Ovary (tissue), 10 donors: ENCODE measurements at places on chromosomes 4 and X. TPM values are rescaled to one million over a fixed set of nuclear protein-coding genes. Genes with fewer than 3 reads are reported as not detected.
A peak's percentile ranks its signal among the peaks of the same experiment; 100 is the strongest.

DNA sequence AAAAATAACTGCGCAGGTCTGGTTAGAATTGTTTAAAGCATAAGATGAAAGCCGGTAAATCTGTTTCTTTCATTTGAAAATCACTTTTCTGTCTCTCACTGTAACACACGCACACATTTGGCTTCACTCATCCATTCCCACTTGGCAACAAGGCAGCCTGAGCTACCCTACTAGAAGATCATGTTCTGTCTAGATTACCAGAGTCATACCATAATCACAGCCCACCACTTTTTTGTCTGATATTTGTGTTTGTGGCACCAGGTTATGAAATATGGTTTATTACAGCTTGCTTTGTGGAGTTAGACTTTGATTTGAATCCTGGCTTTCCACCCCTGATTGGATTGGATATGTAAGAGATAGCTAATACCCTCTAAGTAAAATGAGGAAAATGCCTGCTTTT is 2.2 kb downstream of the USO1 start:
- H3K27me3 ChIP-seq = no peaks in the 10 kb centered on the region
- H3K27ac ChIP-seq = peak overlapping the region; percentile 0
- H3K4me3 ChIP-seq = no peak overlapping the region
- no peak for DNase-seq

GRCh38 chrX:22268706-22269105 is 4.0 kb upstream of the CBLL2 start:
- DNase-seq = no peak
- H3K27me3 ChIP-seq = no peaks in the 10 kb centered on the region
- no peak overlapping the region for H3K27ac ChIP-seq
- no peaks in the 10 kb centered on the region for H3K4me1 ChIP-seq
- no peaks in the 10 kb centered on the region for H3K36me3 ChIP-seq
- no peak overlapping the region for H3K4me3 ChIP-seq

DNA sequence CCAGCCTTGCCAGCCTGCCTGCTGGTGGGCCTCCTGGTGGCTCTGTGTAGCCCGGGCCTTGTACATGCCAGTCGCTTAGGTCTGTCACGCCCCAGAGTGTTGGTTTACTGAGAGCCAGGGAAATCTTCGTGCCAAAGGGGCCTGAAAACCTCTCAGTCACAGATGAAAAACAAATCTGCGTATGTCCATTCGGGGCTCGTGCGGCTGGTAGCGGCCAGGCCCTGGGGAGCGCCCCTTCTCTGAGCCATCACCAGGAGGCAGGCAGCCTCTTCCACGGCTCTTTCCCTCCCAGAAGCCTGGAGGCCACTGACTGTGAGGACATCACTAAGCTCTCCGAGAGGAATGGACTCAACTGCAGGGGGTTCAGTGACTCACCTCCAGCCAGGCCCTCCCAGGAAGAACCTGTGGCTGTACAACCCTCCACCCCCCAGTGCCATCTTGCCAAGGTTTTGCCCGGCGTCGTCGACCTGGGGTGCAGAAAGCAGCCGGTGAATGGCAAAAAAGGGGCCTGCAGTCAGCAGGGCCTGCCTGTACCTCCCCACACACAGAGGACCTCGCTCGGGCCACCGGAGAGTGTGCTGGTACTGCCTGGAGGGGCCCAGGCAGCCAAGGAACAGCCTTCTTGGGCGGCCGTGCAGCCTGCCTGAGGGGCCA is 162.2 kb downstream of the BCOR start:
- no peaks in the 10 kb centered on the region for H3K36me3 ChIP-seq
- no peak overlapping the region for H3K27ac ChIP-seq
- DNase-seq = no peak
- H3K4me1 ChIP-seq = no peaks in the 10 kb centered on the region
- H3K27me3 ChIP-seq = no peaks in the 10 kb centered on the region

DNA sequence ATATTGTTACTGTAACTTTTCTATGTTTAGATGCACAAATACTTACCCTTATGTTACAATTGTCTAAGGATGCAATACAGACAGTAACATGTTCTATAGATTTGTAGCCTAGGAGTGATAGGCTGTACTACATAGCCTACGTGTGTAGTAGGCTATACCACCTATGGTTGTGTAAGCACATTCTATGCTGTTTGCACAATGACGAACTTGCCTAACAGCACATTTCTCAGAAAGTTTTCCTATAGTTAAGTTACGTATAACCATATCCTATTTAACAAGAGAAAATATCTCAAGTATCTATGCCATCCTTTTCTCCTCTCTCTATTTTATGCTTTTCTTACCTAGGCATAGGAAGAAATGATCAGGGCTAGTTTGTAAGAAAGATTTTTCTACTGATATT is 710.8 kb upstream of the HTR2C start:
- no peak overlapping the region for H3K27ac ChIP-seq
- H3K4me1 ChIP-seq = no peaks in the 10 kb centered on the region
- H3K27me3 ChIP-seq = no peaks in the 10 kb centered on the region
- DNase-seq = no peak

DNA sequence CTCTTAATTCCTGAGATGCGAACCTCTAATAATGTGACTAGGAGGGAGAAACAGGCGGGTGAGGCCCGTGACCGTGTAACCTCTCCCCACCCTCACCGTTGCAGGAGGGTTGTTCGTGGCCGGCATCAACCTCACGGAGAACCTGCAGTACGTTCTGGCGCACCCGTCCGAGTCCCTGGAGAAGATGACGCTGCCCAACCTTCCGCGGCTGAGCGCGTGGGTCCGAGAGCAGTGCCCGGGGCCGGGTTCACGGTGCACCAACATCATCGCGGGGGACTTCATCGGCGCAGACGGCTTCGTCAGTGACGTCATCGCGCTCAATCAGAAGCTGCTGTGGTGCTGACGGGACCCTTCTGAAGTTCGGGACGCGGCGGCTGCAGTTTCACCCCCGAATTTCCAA is 17.8 kb downstream of the PLCXD1 start:
- no peaks in the 10 kb centered on the region for H3K27me3 ChIP-seq
- H3K4me1 ChIP-seq = no peaks in the 10 kb centered on the region
- peak; percentile 22 for DNase-seq
- H3K36me3 ChIP-seq = no peaks in the 10 kb centered on the region

GRCh38 chr4:150720973-150721518 is 139.1 kb downstream of the MAB21L2 start:
- no peaks in the 10 kb centered on the region for H3K36me3 ChIP-seq
- H3K4me1 ChIP-seq = no peaks in the 10 kb centered on the region
- H3K4me3 ChIP-seq = no peak overlapping the region
- DNase-seq = no peak

- peak; percentile 48 for DNase-seq
- H3K4me3 ChIP-seq = peak overlapping the region; percentile 54
- no peaks in the 10 kb centered on the region for H3K27me3 ChIP-seq
- H3K4me1 ChIP-seq = peaks cover 1% of the 10 kb centered on the region
- H3K36me3 ChIP-seq = no peaks in the 10 kb centered on the region
- H3K27ac ChIP-seq = peak overlapping the region; percentile 6
Observed at GRCh38 chrX:68832101-68832416, 3.2 kb downstream of the EFNB1 start.

- no peaks in the 10 kb centered on the region for H3K4me1 ChIP-seq
- no peak overlapping the region for H3K27ac ChIP-seq
- no peak for DNase-seq
- H3K27me3 ChIP-seq = no peaks in the 10 kb centered on the region
- H3K4me3 ChIP-seq = no peak overlapping the region
Observed at GRCh38 chr4:121717680-121718237, 21.0 kb upstream of the ANXA5 start.

- H3K4me3 ChIP-seq = no peak overlapping the region
- DNase-seq = no peak
- H3K36me3 ChIP-seq = no peaks in the 10 kb centered on the region
Observed at GRCh38 chr4:110068248-110068647, 130.2 kb downstream of the ELOVL6 start.

DNA sequence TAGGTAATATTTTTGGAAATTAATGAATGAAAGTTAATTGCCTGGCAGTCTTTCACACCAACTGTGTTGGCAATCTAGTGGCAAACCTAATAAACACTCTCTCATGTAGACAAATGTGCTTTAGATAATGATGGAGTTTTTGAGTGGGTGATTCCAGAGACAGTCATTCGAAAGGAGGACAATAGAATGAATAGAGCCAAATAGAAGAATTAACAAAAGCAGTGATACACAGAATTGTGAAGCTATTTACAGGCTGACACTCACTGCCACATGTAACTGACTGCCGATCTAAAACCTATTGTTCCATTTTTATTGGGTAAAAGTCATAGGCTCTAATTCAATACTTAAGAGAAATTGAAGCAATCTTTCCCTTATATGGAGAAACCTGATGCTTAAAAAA is 338.5 kb downstream of the PCDH7 start:
- no peaks in the 10 kb centered on the region for H3K4me1 ChIP-seq
- no peak overlapping the region for H3K4me3 ChIP-seq
- no peaks in the 10 kb centered on the region for H3K27me3 ChIP-seq
- no peak overlapping the region for H3K27ac ChIP-seq

GRCh38 chrX:67892401-67892800 is 348.6 kb downstream of the AR start:
- no peak overlapping the region for H3K4me3 ChIP-seq
- H3K36me3 ChIP-seq = no peaks in the 10 kb centered on the region

GRCh38 chr4:48157271-48157670 is 23.2 kb upstream of the TXK start:
- H3K4me1 ChIP-seq = no peaks in the 10 kb centered on the region
- H3K27ac ChIP-seq = no peak overlapping the region
- H3K27me3 ChIP-seq = no peaks in the 10 kb centered on the region
- no peak overlapping the region for H3K4me3 ChIP-seq
- DNase-seq = no peak

GRCh38 chrX:150572206-150572605 is 3.8 kb downstream of the MTM1 start:
- DNase-seq = no peak
- H3K4me3 ChIP-seq = no peak overlapping the region
- H3K4me1 ChIP-seq = peaks cover 3% of the 10 kb centered on the region
- H3K36me3 ChIP-seq = no peaks in the 10 kb centered on the region
- no peaks in the 10 kb centered on the region for H3K27me3 ChIP-seq

- H3K27me3 ChIP-seq = no peaks in the 10 kb centered on the region
- no peaks in the 10 kb centered on the region for H3K36me3 ChIP-seq
- H3K4me1 ChIP-seq = no peaks in the 10 kb centered on the region
- no peak for DNase-seq
- no peak overlapping the region for H3K4me3 ChIP-seq
- no peak overlapping the region for H3K27ac ChIP-seq
Observed at GRCh38 chrX:77953302-77953701, 16.1 kb downstream of the PGAM4 start.

DNA sequence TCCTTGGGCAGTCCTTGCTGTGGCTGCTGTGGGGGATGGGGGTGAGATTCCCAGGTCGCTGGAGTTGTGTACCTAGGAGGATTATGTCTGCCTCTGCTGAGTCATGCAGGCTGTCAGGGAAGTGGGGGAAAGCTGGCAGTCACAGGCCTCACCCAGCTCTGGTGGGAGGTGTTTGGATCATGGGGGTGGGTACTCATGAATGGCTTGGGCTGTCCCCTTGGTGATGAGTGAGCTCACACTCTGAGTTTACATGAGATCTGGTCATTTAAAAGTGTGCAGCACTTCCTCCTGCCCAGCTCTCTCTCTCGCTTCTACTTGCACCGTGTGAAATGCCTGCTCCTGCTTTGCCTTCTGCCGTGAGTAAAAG is 24.6 kb upstream of the PDLIM3 start:
- DNase-seq = no peak
- no peaks in the 10 kb centered on the region for H3K27me3 ChIP-seq
- no peak overlapping the region for H3K4me3 ChIP-seq
- H3K4me1 ChIP-seq = peaks cover under 1% of the 10 kb centered on the region

GRCh38 chr4:102036619-102037376 is 246.3 kb downstream of the BANK1 start:
- no peaks in the 10 kb centered on the region for H3K27me3 ChIP-seq
- H3K27ac ChIP-seq = no peak overlapping the region
- no peak overlapping the region for H3K4me3 ChIP-seq
- no peaks in the 10 kb centered on the region for H3K36me3 ChIP-seq
- H3K4me1 ChIP-seq = no peaks in the 10 kb centered on the region

DNA sequence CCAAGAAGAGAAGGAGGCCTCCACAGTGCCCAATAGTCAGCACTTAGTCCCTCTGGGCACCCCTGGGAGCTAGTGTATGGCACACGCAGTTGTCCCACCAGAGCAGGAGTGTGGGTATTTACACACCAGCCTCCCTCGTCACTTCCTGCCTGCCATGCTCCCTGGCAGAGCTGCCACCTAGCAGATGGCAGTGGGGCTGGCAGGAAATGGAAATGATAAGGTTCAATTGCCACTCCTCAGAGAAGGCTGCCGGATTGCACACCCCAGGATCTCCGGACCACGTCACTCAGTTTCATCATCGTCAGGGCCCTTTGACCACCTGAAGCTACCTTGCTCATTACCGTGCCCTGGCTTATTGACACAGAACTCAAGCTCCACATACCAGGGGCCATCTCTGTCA is 173.3 kb upstream of the PSAPL1 start:
- no peaks in the 10 kb centered on the region for H3K36me3 ChIP-seq
- peaks cover 6% of the 10 kb centered on the region for H3K4me1 ChIP-seq
- H3K27ac ChIP-seq = no peak overlapping the region

GRCh38 chr4:129468624-129469023 is 372.7 kb downstream of the C4orf33 start:
- H3K27ac ChIP-seq = no peak overlapping the region
- no peak for DNase-seq
- H3K4me3 ChIP-seq = no peak overlapping the region
- no peaks in the 10 kb centered on the region for H3K27me3 ChIP-seq
- no peaks in the 10 kb centered on the region for H3K4me1 ChIP-seq

DNA sequence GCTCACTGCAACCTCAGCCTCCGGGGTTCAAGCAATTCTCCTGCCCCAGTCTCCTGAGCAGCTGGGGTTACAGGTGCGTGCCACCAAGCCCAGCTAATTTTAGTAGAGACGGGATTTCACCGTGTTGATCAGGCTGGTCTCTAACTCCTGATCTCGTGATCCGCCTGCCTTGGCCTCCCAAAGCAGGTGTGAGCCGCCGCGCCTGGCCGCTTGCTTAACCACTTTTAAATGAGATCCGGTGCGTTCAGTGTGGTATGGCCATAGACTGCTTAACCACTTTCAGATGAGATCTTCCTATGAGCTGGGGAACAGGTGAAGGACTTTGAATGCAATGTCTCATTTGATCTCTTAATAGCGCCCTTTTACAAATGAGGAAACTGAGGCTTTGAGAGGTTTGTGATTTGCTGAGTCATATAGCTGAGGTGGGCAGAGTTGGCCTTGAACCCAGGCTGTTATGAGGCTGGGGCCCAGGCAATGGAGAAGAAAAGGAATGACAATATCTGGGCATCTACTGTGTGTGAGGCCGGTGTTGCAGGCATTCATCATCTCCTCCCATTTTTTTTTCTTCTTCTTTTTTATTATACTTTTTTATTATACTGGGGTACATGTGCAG is 41.9 kb upstream of the NSG1 start:
- no peak overlapping the region for H3K27ac ChIP-seq
- no peaks in the 10 kb centered on the region for H3K36me3 ChIP-seq

The MAGEB1 gene
- not detected for total RNA-seq

The ASB11 gene
- not detected for total RNA-seq

The PF4V1 gene
- not detected for total RNA-seq

The NOX1 gene
- total RNA-seq = not detected

The IL21 gene
- total RNA-seq = not detected

The FGF5 gene
- not detected for total RNA-seq
